Right hindlimb (tissue), 1 donor: ENCODE measurements at places on chromosomes 7 and 10.

DNA sequence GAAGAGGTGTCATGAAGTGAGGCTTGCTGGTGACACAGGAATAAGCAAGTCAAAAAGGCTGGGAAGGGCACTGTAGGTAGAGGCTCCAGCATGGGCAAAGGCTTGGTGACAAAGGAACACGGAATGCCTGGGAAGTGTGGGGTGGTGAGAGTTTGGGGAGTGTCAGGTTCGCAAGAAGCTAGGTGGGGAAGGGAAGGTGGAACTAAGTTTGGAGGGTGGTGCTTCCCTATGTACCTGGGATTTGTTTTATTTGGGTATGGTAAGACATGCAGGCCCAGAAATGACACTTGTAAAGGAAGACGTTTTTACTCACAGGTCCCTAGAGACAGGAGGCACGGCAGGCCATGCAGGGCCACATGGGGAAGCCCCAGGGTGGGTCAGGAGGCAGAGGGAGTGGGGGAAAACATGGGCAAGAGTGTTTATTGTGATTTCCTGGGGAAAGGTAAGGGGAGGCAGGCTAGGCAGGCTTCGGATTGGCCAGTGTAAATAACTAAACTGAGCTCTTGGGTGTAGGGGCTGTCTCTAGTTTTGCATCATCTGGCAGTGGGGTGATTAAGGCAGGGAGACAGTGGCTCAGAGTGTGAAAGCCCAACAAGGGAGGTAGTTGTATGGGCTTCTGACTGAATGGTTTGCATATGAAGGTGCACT, 52.1 kb downstream of the SH2D4B start:
- DNase-seq = no peak

DNA sequence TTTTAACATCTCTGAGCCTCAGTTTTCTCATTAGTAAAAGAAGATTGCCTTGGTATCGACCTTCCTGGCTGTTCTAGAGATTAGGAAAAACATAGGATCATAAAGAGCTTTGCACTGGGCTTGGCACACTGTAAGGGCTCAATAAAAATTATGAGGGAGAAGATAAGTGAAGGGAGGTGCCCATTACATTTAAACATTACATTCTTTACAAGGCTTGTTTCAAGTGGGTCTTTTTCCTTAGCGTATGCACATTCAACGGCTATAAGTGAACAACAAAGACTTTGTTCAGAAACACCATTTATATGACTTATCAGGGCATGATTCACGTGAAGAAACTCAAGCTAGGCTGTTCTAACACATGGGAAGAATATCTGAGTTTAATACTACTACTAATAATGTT, 351.9 kb upstream of the NPVF start:
- no peak for DNase-seq

- no peak for DNase-seq
Measured at GRCh38 chr7:130878785-130879184, 144.8 kb upstream of the KLF14 start.

- DNase-seq = no peak
Measured at GRCh38 chr7:115252461-115252860, 330.6 kb downstream of the MDFIC start.

- no peak for DNase-seq
Measured at GRCh38 chr10:101552442-101552841, 35.6 kb downstream of the POLL start.

DNA sequence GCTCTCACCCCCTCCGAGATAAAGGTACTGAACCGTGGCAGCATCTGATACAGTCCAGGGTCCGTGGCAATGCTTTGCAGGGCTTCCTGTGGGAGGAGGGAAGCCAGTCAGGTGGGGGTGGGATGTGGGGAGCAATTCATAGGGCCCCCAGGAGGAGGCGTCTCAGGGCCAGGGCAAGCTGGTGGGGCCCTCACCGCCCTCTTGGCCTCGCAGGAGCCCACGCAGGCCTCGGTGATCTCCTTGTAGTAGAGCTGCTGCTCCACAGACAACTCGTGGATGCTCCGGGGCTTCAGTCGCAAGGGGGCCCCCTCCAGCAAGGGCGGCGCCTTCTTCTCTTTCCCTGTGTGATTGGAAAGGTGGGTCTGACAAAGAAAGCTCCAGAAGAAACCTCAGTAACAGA, 7.2 kb downstream of the TAF6 start:
- DNase-seq = no peak

- no peak for DNase-seq
Measured at GRCh38 chr7:24842449-24843241, 85.4 kb upstream of the GSDME start.

GRCh38 chr10:118873091-118873737, 118.4 kb upstream of the CACUL1 start:
- no peak for DNase-seq

- no peak for DNase-seq
Measured at GRCh38 chr7:152587366-152587765, 88.6 kb downstream of the XRCC2 start.
